ENCODE measurements at places on chromosomes 3 and 15.
A peak's percentile ranks its signal among the peaks of the same experiment; 100 is the strongest.

GRCh38 chr15:89673165-89673512 lies 6.0 kb downstream of the PLIN1 start:
- no peak for DNase-seq

GRCh38 chr15:42449770-42450424 lies 41.0 kb downstream of the ZNF106 start:
- no peak for DNase-seq

DNA sequence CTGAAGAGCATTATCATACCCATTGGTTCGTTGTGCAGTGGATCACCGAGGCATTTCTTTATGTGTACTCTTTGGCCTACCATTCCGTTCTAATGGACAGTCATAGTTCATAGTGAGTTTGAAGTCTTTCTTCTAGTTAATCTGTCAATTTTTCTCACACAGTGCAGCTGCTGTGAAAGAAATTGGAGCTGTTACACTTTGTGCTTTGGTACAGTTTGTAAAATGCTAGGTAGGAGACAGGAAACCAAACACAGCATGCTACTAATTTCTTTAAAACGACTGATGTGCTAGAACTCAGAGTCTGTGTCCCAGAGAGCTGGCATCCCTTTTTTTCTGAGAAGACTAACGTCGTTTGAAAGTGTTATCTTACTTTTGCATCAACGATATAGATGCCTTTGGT lies 218.9 kb downstream of the CNTN4 start:
- DNase-seq = no peak

- peak; percentile 60 for DNase-seq
Measured at GRCh38 chr3:48433472-48434118, 3.7 kb upstream of the PLXNB1 start.

DNA sequence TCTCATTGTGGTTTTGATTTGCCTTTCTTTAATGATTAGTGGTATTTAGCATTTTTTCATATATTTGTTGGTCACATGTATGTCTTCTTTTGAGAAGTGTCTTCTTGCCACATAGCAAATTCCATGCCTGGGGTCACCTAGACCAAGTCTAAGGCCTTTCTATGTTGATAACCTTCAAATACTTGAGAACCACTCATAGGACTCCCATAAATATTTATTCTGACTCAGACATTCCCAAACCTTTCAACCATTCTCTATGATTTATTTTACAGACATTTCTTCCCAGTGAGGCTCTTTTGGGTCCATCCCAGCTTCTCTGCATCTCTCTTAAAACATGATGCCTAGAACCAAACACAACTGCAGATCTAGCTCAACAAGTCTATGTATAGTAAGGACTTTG lies 69.2 kb downstream of the ATP8B4 start:
- peak; percentile 27 for DNase-seq

DNA sequence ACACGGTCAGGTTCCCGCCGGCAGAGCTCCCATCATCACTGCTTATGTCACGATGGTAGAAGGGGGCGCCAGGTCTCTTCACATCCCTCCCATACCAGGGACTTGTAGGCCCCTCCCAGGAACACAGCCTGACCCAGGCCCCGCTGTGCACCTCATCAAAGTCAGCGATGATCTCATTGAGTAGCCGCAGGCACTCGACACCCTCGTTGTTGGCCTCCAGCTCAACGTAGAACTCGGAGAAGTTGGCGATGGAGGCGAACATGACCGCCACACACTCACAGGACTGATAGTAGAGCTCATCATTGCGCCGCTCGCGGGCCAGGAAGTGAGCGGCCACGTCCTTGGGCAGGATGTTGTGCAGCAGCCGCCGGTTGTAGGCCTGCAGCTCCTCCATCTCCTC lies 89.2 kb downstream of the SEC22A start:
- no peak for DNase-seq

- DNase-seq = peak; percentile 43
Measured at GRCh38 chr3:70090322-70090913, 90.9 kb downstream of the SAMMSON start.

DNA sequence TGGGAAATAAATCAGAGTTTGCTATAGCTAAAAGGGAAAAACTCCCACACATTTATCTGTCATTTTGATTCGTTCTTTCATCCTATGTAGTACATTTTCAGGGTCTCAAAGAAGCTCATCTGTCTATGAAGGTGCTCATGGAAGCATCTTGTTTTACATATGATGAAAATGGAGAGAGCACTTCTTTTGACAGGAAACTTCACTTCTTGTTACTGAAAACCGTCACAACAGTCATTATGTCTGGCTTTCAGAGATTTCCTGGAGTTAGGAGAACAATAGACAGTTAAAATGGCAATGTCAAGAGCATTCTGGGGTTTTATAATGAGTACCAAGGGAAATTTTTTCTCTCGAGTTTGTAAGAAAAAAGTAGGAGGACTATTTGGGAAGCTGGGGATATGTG lies 83.3 kb downstream of the TMEM108 start:
- no peak for DNase-seq

DNA sequence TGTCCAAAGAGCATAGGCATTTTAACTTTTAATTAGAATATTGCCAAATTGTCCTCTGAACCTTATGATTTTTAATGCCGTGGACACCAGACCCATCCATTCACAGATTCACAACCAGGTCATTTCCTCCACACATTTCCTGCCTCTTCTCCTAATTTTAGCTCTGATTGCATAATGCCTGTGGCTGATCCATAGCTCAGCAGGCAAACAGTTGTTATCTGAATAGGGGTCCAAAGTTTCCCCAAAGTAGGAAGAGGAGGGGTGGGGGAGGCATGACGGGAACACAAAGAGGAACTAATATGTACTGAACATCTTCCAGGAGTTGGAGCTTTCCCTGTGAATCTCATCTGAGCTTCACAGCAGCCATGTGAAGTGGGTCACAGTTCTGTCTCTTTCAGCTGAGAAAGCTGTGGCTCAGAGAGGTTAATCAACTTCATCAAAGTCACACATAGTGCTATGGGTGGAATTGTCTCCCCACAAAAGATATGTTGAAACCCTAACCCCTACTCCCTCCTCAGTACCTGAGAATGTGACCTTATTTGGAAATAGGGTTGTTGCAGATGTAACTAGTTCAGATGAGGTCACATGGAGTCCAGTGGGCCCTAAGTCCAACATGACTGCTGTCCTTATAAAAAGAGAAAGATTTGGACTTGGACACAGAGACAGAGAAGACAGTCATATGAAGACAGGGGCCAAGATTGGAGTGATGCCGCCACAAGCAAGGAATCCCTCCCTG lies 106.7 kb upstream of the AGBL1 start:
- no peak for DNase-seq

DNA sequence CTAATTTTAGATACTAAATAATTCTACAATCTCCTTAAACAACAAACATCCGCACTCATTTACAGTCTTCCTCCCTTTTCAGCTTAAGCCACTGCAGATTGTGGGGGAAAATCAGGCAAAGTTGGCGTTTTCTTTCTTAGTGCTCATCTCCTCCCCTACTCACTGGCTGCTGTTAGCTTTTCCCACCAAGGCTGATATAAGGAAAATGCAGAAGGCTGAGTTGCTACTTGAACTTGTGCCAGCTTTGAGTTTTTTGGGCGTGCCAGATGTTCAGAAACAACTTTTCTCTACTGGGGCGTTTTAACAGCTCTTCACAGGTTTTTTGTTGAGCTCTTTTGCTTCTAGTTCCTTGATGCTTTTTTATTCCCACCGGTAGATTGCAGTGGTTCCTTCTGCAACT lies 222.0 kb downstream of the PYDC2 start:
- DNase-seq = no peak

DNA sequence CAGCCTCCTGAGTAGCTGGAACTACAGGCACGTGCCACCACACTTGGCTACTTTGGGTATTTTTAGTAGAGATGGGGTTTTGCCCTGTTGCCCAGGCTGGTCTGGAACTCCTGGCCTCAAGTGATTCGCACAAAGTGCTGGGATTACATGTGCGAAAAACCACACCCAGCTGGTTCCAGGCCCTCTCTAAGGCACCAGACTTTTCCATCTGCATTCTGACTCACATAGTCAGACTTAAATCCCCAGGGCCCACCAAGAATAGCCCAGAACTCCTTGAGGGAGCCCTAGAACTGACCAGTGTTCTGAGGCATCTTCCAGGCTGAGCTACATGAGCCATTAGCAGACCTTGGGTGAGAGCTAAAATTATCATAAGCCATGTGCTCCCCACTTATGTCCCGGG lies 68.1 kb downstream of the NMD3 start:
- no peak for DNase-seq

DNA sequence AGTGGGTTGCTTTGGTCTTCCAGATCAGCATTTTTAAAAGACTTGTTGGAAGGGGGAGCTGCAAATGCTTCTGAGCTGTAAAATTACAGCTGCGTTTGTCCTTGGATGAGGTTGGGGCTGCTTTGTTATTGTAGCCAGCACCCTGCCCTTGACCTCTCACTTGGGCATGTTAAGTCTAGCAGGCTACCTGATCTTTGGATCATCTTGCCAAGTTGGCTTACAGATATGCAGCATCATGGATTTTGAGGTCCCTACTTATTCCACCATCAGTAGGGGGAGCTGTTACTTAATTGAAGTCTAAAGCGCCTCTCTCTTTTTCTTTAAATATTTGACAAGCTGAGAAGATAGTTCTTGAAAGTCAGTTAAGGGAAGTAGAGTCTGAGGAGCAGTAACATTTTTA lies 793.0 kb downstream of the MCTP2 start:
- peak; percentile 5 for DNase-seq

GRCh38 chr3:50486219-50486888 lies 17.1 kb downstream of the CACNA2D2 start:
- DNase-seq = peak; percentile 31

GRCh38 chr3:12273045-12273695 lies 15.7 kb upstream of the PPARG start:
- DNase-seq = peak; percentile 43

DNA sequence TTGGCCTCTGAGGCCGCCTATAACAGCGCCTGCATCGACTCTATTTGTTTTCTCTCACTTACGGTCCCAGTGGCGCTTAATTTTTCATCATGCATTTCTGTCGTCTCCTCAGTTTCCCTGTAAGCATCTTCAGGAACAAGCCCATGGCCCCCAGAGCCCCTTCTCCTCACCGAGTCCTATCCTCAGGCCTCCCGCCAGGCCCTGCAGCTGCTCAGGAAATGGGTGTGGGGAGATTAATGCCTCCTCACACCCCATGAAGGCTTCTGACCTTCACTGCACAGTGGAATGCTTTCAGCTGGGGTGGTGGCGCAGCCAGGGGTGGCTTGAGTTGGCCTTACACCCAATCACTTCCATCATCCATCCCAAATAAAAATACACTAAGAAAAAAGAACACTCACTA lies 260.4 kb downstream of the FAM43A start:
- no peak for DNase-seq

DNA sequence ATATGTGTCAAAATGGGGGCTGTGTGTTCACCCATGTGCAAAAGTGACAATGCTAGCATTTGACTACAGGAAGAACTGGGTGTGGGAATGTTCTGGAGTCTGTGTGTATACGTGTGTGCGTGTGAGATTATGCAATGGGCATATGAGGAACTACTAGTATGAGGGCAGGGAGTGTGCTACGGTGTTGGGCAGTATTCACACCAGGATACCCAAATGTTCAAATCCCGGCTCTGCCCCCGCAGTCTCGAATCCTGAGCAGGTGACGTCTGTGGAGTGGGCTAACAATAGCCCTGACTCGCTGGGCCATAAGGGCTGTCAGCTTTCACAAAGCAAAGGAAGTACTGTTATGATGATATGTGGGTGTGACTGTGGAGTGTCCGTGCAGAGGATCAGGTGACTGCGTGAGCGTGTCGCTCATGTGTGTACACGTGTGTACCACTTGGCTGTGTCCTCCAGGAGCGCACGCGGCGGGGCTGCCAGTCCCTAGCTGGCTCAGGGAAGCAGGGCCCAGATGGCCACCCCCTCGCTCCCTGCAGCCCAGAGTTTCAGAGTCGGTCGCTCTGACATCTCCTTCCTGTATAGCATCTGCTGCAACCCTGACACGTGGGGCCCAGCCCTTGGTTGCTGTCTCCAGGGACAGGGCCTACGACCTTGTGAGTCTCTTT lies 27.2 kb downstream of the IQSEC1 start:
- no peak for DNase-seq

DNA sequence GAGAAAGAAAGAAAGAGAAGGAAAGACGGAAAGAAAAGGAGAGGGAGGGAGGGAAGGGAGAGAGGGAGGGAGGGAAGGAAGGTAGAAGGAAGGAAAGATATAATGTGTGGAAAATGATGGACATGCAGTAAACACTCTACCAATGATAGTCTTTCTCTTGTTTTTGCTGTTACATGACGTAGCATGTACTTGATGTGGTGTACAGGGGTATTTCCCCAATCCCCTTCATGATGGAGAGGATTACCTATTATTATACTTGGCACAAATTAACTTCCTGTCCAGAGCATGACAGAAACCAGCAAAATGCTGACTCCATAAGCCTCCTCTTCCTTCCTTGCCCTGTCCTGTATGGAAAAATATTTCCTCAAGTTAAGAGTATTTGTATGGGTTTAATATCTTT lies 124.4 kb downstream of the B3GALNT1 start:
- DNase-seq = no peak

- no peak for DNase-seq
Measured at GRCh38 chr3:55683666-55684270, 196.7 kb upstream of the WNT5A start.

DNA sequence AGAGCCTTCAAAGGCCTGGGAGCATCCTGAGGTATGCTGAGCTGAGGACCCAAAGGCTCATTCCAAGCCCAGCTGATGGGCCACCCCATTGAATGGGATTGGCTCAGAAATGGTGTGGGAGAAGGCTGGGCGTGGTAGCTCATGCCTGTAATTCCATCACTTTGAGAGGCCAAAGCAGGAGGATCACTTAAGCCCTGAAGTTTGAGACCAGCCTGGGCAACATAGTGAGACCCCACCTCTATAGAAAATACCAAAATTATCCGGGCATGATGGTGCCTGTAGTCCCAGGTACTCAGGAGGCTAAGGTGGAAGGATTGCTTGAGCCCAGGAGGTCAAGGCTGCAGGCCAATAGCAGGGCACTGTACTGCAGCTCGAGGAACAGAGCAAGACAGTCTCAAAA lies 43.8 kb upstream of the ADAMTSL3 start:
- no peak for DNase-seq

- DNase-seq = peak; percentile 68
Measured at GRCh38 chr3:49351521-49352011, 6.6 kb downstream of the GPX1 start.

DNA sequence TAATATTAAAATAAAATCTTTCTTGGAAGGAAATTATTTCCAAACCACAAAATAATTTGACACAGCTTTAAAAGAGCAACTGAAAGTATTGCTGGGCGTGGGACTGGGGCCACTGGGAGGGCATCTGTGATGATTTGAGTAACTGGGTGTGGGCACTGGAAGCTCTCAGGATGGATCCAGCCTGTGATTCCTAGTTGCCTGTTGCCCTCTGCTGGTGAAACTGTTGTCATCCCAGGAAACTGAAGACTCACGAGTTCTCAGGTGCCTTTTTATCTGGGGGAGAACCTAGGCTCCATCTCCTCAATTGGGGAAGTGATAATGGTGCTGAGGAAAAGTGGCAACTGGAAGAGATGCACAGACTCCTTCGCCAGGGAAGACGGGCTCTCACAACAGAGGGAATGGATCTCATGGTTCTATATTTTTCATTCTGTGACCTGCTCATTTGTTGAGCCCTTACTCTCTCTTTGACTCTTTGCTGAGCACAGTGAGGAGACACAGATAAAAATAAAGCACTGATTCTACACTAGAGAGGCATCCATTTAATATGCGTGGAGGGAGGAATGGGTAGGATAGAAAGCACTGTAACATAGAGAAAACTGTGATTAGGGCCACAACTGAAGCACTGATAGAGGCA lies 61.6 kb downstream of the TPRG1 start:
- DNase-seq = peak; percentile 81

- DNase-seq = peak; percentile 68
Measured at GRCh38 chr15:70867911-70868467, 14.0 kb upstream of the LARP6 start.
